Activated CD4-positive, alpha-beta T cell treated with anti-CD3 and anti-CD28 coated beads, Interleukin-2, amount 50 U/mL, for 48 hours (primary cell): ENCODE measurements at places on chromosomes 7 and 10.

DNA sequence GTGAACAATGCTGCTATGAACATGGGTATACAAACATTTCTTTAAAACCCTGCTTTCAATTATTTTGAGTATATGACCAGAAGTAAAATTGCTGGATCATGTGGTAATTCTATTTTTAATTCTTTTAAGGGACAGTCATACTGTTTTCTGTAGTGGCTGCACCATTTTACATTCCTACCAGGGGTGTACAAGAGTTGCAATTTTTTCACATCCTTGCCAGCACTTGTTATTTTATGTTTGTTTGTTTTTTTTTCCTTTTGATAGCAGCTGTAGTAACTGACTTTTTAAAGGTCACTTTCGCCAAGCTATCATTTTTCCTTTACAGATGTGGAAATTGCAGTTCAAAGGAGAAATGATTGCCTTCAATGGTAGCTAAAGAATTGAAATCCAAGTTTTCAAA lies 99.5 kb downstream of the GPR85 start:
- no peak for DNase-seq

DNA sequence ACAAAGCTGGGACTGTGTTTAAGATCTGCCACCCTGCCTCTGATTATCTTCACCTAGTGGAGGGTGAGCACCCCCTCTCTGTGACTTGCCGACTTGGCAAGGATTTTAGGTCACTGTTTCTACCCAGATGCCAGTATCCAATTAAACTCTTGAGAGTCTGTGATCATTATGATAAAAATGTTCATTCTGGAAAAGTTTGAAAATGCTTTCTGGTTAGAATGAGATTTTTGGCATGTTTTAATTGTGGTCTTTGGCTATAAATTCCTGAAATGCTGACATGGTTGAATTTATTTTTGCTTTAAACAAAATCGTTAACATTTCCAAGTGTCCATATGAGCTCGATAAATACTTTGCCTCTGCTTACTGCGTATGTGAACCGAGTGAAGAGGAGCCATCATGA lies 221.4 kb downstream of the BICC1 start:
- DNase-seq = no peak

DNA sequence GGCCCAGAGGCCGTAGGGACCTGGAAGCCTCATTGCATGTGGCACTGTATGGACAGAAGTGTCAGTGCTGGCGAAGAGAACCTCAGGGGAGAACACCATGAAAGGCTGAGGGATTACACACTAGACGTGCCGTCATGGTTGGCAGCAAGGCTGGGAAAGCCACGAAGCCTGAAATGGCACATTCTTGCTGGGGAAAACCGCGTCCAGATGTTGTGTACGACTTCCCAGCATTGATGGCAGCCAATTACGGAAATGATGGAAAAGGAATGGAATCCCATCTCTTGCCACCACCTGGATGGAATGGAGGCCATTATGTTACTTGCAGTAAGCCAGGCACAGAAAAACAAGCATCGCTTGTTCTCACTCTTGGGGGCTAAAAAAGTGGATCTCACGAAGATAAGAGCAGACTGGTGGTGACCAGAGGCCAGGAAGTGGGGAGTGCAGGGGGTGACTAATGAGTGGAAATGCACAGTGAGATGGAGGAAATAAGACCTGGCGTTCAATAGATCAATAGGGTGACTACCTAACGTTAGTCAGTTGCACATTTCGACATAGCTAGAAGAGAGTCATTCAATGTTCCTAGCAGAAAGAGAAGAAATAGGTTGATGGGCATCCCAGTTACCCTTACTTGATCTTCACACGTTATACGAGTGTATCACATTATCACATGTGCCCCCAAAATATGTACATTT lies 14.6 kb upstream of the PWWP2B start:
- no peak for DNase-seq

- DNase-seq = no peak
These were observed 3.4 kb downstream of the LRRC27 start for GRCh38 chr10:132335189-132336063.

GRCh38 chr7:77409739-77410547 lies 6.2 kb downstream of the GSAP start:
- DNase-seq = no peak

DNA sequence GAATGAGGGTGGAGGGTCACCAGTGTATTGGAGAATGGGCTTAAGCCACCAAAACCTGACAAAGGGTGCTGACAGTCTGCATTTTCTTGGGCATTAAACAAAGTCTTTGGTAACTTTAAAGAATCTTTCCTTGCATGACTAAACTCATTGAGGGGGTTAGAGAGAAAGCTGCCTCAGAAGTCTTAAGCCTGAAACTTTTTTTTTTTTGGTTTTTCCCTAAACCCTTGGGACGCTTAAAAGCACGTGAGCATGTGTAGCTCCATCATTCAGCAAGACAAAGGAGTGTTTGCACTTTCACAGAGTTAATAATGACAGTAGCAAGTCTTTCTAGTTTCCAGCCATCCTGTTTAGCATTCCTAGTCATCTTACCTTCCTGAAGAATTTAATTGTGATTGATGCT lies 110.7 kb downstream of the LRMDA start:
- no peak for DNase-seq

DNA sequence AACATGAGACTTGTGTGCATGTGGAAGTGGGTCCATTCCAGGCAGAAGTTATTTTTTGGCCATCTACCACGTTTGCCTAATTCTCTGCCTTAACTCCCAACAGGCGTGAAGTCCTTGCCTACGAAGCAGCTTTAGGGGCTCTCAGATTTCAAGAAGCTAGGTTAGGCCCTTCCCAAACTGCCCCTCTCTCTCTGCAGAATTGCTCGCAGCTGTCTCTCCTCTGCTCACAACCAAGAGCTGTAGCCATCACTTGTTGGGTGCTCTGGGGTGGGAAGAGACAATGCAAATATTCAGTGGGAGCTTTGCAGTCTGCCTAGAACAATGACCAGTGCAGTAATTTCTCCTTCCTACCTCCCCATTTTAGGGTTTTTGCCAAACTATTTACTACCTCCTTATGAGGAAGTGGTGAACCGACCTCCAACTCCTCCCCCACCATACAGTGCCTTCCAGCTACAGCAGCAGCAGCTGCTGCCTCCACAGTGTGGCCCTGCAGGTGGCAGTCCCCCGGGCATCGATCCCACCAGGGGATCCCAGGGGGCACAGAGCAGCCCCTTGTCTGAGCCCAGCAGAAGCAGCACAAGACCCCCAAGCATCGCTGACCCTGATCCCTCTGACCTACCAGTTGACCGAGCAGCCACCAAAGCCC lies 24.9 kb downstream of the CYP17A1 start:
- no peak for DNase-seq

DNA sequence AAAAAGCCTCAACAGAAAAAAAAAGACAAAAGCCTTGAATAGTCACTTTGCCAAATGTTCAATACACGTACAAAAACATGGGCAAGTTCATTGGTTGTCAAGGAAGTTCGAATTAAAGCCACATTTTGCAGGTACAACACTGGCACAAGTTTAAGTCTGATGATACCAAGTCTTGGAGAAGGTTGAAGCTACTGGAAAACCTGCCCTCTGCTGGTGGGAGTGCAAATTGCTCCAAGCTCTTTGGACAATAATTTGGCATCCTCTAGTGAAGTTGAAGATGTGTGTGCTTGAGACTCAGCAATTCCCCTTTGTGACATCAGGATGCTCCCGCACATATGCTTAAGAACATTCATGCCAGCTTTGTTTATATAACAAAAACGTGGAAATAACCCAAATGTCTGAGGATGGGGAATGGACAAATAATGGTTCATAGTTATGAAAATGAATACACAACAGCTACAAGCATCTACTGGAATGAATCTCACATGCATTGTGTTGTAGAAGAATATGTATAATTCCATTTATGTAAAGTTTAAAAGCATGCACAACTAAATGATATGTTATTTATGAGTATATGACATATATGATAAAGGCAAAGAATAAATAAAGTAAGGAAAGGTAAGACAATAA lies 120.0 kb upstream of the PLPP4 start:
- peak; percentile 68 for DNase-seq

DNA sequence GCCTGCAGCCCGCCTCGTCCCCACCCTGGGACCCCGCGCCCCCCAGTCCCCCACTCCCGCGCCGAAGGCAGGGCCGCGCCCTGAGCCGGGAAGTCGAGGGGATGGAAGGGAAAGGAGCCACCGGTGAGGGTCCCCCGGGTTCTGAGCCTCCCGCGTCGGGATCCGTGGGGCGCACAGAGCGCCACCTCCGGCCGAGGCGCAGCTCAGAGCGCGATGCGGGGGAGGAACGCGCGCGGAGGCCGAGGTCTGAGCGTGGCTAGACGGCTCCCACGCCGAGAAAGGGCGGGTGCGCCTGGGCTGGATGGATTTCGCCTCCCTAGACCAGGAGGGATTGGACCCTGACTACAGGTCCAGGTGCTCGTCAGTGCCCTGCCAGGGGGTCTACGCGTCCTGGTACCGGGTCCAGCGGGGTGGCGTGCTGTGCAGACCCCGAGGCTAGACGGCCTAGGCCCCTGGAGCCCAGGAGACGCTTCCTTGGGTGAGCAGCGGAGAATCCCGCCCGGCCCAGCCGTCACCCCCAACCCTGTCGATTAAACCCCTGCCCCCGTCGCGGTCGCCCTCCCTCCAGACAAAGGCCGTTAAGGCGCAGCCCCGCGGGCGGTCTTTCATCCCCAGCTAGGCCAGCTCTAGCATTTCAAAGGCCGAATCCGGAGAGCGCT lies 986 bp upstream of the PDGFA start:
- no peak for DNase-seq

GRCh38 chr10:4028027-4028471 lies 243.0 kb upstream of the KLF6 start:
- DNase-seq = no peak

- no peak for DNase-seq
These were observed 174.5 kb upstream of the AKR1E2 start for GRCh38 chr10:4651404-4652037.

- no peak for DNase-seq
These were observed 49.0 kb downstream of the YKT6 start for GRCh38 chr7:44249639-44250234.

DNA sequence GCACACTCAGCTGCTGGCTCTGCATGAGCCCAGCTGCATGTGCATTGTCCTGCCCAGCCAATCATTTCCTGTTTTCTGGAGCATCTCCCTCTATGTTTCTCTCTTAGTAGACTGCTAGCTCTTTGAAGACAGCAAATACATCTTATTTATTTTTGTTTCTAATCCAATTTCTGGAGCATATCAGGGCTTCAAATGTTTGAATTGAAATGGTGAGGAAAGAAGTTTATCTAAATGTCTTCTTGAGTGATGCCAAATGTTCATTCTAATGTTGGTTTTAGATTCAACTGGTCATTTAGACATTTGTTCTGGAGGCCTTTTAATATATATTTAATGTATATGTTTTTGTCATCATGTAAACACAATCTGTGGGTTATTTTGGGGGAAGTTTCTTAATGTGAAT lies 141.9 kb downstream of the DNAJB9 start:
- no peak for DNase-seq
